T1000 (cell line): ENCODE measurements at places on chromosomes 1 and 21.
A peak's percentile ranks its signal among the peaks of the same experiment; 100 is the strongest.

- no peak for DNase-seq
Measured at GRCh38 chr1:176785791-176786190, 322.8 kb downstream of the PAPPA2 start.

DNA sequence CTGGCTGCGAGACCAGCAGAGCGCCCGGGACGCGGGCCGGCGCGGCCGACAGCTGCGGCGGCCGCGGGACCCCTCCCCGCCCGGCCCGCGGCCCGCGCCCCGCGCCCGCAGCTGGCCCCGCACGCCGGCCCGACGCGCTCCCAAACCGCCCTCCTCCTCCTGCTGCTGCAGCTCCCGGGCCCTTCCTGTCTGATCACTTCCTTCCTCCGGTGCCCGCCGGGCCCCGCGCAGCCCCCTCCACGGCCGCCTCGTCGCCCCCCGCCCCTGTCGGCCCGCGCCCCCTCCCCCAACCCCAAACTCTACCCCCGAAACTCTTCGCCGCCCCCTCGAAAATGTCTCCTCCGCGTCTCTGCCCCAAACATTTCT is 594 bp downstream of the LUZP1 start:
- DNase-seq = no peak

DNA sequence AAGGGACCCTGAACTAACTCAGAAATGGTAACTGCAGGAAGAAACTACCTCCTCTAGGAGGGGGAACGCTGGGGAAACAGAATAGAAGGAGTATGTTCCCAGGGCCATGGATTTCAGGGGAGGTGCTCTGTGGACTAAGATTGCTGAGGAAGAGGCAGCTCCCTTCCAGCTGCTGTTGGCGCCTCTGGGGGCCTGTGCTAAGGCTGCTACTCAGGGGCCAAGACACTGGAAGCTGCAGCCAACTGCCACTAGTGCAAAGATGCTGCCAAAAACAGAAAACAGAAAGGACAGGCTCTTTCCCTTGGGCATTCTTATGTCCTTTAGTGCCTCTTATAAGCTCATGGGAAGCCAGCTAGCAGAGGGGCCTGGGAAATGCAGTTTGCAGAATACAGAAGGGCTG is 58.0 kb upstream of the SGIP1 start:
- DNase-seq = no peak

GRCh38 chr21:31730712-31731055 is 1.2 kb downstream of the SCAF4 start:
- no peak for DNase-seq

GRCh38 chr1:193234530-193234929 is 48.1 kb upstream of the B3GALT2 start:
- no peak for DNase-seq

- no peak for DNase-seq
Measured at GRCh38 chr1:56866656-56867055, 12.1 kb downstream of the C8A start.

- no peak for DNase-seq
Measured at GRCh38 chr1:175317309-175317708, 124.7 kb upstream of the KIAA0040 start.

DNA sequence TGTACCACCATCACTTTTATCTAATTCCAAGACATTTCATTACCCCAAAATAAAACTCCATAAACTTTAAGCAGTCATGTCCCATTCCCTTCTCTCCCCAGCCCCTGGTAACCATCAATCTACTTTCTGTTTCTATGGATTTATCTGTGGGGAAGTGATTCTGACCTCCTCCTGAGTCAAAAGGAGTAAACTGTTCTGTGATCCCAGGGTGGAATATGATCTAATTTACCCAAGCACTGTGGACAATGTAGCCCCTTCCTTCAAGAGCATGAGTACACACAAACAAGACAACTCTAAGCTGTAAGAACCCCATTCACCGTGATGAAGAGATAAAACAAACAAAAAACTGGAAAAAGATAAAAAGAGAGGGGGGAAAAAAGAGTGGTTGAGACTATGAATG is 77.9 kb downstream of the PLPP3 start:
- DNase-seq = no peak

- no peak for DNase-seq
Measured at GRCh38 chr1:234858722-234859121, 248.7 kb upstream of the IRF2BP2 start.

DNA sequence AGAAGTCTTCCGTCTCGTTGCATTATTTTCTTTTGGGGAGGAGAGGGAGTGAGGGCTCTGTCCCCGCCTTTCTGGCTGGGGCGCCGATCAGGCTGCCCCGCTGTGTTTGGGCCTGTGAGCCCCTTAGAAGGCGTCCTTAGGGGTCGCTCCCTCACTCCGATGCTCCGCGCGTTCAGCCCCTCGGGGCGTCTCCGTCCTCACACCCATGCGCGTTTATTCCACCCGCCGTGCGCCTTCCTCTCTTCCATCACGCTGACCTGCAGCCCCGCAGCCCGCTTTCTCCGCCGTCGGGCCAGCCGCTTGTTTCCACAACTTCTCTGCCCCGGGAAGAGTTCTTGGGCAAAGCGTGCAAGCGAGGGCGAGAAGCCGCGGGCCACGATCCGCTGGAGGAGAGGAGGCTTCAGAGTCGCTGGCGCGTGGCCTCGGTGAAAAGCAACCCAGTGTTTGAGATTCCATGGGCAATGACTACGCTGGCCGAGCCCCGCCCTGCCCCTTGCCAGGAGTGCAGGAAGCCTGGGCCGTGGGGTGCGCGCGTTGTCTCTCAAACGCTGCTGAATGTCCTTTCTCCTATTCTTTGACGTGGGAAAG is 27.7 kb downstream of the TRIM11 start:
- no peak for DNase-seq

DNA sequence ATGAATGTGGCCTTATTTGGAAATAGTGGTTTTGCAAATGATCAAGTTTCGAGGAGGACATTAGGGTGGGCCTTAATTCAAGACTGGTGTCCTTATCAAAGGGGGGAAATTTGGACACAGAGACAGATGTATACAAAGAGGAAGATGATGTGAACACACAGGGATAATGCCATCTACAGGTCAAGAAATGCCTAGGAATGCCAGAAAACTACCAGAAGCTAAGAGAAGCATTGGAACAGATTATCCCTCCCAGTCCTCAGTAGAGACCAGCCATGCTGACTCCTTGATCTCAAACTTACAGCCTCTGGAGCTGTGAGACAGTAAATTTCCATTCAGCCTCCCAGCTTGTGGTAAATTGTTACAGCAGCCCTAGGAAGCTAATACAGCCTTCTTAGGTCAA is 151.4 kb downstream of the PTGER3 start:
- DNase-seq = no peak

GRCh38 chr1:171742577-171742922 is 685 bp upstream of the VAMP4 start:
- no peak for DNase-seq

- peak; percentile 65 for DNase-seq
Measured at GRCh38 chr1:239814306-239814881, 277.3 kb upstream of the FMN2 start.

- no peak for DNase-seq
Measured at GRCh38 chr1:12460121-12460520, 157.9 kb downstream of the DHRS3 start.

DNA sequence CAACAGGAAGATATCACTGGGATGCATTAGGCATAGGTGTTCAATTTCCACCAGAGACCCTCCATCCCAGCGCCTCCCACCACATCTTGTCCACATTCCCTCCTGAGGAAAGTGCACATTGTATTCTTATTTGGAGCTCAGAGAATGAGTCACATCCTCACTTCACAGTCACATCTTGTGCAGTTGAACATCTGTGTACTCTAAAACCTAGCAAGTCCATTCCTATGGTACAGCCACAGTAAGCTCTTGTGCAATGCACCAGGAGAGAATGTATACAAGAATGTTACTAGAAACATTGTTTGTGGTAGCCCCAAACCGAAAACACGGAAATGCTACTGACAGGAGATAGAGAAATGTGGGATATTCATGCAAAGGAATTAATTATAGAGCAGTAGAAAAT is 1.6 kb upstream of the KDF1 start:
- DNase-seq = no peak

DNA sequence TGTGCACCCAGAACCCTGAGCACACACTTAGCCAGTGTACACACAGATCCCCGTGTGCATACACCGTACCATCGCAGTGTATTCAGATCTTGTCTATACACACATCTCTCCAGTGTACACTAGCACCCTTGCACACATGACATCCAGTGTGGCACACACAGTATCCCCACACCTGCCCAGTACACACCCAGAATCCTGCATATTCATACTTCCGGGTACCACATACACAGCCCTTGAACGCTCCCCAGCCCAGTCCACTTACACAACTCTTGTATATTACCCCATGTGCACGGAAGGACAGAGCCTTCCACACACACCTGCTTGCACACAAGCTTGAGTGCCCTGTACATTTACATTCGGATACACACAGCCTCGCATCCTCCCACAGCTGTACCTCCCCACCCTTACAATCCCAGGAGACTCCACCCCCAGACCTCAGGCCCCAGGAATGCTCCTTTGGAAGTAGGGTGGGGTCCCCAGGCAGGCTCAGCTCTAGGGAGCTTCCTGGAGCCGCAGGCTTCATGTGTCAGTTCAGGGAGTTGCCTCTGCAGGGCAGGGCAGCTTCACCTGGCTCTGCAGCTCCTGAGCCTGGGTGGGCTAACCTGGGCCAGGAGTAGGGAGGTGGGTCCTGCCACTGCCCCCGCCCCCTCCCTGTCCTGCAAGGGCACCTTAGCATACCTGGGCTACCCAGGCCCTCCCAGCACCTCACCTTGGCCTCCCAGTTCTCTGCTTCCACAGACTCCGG is 46.2 kb downstream of the AHDC1 start:
- DNase-seq = no peak

DNA sequence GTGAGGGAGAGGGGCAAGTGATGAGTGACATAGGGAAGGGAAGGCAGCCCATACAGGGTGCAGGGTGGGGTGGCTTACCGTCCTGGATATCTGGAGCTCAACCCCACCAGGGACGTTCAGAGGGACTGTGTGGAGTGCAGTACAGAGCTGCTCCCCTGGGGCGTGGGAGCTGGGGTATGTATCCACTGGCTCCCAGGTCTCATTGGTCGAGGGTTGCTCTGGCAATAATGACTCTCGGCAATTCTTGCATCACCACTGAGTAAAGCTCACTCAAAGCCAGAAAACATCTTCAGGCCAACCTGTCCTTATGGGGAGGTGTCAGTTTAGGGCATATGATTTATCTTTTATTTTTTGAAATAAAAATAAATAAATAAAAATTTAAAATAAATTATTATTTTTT is 43.2 kb upstream of the RUNX3 start:
- no peak for DNase-seq

GRCh38 chr1:226608699-226609505 is 60.3 kb downstream of the STUM start:
- no peak for DNase-seq

DNA sequence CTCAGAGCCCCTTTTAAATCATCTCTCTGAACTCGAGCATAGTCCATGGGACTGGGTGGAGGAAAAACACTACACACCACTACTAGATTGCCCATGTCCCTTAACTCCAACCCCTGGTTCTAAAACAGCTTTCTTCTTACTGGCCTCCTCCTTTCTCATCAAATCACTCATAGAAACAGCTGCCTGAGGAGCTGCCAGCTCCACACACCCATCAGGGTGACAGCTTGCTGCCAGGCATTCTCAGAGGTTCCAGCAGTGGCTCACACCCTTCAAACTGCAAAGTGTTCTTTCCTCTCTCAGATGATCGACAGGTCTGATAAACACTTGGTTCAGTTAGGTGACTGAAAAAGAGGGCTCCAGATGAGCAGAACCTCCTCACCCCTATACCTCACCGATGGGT is 543.0 kb upstream of the PLXNA2 start:
- no peak for DNase-seq

- DNase-seq = no peak
Measured at GRCh38 chr1:181369416-181369815, 113.9 kb upstream of the CACNA1E start.

DNA sequence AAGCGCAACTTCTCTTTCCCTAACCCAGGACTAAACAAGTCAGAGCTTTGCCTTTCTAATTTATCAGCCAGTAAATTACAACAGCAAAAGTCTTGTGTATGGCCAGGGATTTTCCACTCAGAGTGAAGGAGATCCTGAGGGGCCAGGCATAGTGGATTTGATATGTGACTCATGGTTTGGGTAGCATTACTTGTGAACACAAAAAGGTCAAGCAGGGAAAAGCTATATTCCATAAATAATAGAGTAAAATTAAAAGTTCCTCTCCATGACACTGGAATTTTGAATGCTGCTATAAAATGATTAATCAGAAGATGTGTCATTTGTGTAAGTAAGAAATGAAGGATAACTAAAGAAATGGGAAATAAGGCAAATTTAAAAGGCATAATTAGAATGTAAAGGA is 284.8 kb downstream of the HLX start:
- DNase-seq = no peak

DNA sequence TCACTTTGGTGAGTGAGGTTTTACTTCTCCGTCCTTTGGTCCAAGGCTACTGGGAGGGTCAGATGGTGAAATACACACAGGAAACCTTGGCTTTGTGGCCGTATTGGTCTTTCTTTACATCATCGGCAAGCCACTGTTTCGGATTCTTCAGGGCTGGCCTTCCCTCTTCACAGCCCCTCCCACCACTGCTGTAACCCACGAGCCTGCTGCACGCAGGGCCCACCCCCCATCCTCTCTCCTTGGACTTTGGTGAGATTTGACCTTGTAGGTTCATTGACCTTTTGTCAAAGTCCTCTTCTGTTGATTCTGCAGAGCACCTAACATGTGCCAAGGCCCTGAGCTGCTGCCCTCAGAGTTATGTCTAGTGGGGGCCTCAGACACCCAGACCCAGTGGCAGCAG is 328.6 kb downstream of the CAMTA1 start:
- no peak for DNase-seq

DNA sequence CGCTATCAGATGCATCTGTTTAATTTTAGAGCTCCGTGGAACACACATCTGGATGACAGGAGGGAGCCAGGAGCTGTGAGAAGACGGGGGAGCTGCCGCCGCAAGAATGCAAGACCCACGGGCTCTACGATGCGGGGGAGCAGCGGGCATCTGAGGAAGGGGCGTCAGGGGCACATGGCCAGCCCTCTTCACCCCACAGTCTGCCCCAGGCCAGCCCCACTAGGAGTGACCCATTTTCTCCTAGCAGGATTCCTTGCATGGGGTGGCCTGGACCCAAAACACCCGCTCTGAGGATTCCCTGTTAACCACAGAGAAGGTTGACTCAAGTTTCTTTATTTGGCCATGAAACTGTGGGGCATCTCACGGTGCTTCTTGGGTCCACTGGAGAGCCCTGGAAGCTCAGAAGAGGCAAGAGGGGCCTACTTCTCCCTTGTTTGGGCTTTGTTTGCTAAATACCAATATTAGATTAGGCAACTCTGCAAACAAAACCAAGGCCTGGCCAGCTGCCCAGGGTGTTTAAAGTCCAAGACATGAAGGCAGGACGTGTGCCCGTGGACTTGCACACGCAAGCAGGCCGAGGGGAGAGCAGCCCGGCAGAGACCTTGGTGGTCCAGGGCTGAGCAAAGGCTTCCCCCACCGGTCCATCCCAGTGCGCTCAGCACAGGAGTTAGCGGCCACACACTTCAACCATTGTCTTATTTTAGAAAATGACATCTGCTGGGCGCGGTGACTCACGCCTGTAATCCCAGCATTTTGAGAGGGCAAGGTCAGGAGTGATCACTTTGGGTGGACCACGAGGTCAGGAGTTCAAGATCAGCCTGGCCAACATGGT is 89.8 kb downstream of the DHRS3 start:
- DNase-seq = no peak

GRCh38 chr1:2031546-2032540 is 12.7 kb downstream of the GABRD start:
- DNase-seq = no peak
